Right lung (tissue), 10 donors: ENCODE measurements at places on chromosomes 5 and 9.

GRCh38 chr5:69367697-69368279 is 1.5 kb downstream of the AK6 start:
- DNase-seq, result no peak

DNA sequence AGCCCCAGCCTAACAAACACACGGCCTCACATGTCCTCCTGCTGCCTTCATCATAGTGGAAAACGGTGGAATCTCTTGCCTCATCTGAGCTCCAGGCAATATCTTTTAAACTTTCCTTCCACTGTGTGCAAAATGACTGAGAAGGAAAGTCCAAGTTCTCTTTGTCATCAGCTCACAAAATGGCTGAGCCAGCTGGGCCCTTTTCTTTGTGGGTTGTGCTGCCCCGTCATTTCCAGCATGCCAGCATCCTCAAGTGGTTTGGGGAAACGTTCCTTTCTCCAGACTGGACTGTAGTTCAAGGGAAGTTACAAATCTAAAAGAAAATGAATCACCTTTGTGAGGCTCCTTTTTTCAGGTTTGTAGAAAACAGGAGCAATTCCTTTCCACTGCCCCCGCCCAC is 171.1 kb upstream of the FSTL4 start:
- DNase-seq, result no peak

- DNase-seq, result no peak
These were observed 4.4 kb upstream of the SLC4A9 start for GRCh38 chr5:140355546-140355945.

DNA sequence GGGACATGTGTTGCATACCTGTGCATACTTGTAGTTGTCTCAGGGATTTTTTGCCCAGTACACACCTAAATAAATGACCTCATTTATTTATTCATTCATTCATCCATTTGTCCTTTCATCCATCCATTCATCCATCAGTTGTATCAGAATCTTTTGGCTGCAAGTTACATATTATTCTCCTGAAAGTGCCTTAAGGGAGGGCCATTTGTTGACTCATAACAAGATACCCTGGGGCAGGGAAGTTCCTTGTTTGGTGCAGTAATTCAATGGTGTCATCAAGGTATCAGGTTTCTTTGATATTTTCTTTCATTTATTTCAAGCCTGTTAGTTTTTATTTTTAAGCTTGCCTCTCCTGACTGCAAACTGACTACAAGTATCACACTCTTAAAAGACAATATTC is 597.9 kb upstream of the TLE4 start:
- no peak for DNase-seq
